ENCODE measurements at places on chromosomes 2 and 18.

DNA sequence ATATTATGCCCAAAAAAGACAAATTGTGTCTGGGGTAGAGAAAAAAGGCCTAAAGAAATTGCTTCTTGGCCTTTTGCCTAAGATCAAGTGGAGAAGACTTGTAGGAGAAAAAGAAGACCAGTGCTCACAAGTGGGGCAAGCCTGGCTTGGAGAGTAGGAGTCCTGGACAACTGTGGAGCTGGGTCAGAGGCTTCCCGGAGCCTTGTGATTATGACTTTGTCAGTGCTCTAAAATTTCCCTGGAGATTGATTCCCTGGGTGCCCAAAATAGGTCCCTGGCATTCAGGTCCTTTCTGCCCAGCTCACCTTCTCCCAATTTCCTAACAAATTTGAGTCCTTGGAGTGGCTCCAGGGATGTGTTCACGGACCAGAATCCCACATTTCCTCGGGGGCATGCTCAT, 787 bp upstream of the TRIM54 start:
- no peak for DNase-seq

DNA sequence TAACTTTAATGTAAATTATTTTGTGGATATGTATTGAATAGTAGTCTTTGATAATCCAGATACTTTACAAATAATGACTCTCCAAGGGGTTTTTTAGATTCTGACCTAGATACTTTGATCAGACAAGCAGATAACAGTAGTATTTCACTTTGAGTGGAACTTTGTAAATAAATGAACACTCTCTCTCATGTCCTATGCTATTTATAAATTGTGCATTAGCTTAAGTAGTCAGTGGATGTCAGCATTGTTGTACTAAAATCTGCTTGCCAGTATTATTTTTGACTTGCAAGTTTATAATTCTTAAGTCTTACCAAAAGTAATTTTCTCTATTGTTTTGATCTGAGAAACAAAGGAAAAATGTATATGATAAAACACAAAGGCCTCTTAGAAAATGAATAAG, 1113.1 kb upstream of the NRXN1 start:
- no peak for DNase-seq

DNA sequence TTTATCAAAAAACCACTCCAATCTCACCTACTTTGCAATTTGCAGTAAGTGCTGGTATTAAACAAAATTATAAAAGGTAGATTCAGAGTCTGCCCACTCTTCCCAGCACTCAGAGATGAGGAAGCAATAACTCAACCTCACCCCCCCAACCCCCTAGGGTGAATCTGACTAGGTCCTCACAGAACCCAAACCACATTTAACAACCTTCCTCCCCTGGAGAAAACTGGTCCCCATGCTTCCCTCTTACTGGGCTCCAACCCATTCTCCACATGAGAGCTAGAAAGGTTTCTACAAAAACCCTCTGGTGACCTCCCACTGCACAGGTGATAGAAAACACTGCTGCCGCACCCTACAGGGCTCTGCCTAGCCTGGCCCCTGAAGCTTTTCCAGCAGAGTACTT, 40.5 kb upstream of the BMP10 start:
- DNase-seq, result no peak

GRCh38 chr2:196149948-196150347, 21.4 kb downstream of the STK17B start:
- no peak for DNase-seq

DNA sequence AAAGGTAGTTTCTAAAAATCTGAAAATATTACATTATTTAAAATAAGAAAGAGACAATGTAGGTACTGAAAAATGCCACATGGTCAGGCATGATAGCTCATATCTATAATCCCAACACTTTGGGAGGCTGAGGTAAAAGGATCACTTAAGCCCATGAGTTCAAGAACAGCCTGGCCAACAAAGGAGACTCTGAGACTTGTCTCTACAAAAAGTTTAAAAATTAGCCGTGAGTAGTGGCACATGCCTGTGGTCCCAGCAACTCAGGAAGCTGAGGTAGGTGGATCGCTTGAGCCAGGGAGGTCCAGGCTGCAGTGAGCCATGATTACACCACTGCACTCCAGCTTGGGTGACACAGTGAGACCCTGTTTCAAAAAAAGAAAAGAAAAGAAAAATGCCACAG, 21.8 kb downstream of the ATAD2B start:
- no peak for DNase-seq

GRCh38 chr2:12515871-12516270, 200.9 kb upstream of the TRIB2 start:
- no peak for DNase-seq

- DNase-seq, result no peak
These were observed 309.2 kb downstream of the NRXN1 start for GRCh38 chr2:50722776-50723175.

DNA sequence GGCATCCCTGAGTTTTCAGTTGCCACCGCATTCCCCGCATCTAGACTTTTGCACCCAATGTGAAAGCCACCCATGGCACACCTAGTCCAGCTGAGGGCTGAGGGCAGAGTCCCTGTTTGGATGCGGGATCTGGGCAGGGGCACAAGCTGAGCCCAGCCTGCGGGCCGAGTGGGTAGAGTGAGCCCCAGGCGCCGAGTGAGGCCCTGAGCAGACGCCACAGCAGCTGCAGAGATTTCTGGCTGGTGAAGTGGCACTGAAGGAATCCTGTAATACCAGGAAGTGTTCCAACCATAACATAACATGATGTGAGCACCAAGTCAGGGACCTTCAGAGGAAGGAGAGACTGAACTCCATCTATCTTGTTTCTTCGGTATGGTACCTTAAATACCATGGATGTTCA, 27.7 kb upstream of the FRZB start:
- DNase-seq, result no peak

- DNase-seq, result no peak
These were observed 129.3 kb downstream of the METTL4 start for GRCh38 chr18:2442006-2442405.

DNA sequence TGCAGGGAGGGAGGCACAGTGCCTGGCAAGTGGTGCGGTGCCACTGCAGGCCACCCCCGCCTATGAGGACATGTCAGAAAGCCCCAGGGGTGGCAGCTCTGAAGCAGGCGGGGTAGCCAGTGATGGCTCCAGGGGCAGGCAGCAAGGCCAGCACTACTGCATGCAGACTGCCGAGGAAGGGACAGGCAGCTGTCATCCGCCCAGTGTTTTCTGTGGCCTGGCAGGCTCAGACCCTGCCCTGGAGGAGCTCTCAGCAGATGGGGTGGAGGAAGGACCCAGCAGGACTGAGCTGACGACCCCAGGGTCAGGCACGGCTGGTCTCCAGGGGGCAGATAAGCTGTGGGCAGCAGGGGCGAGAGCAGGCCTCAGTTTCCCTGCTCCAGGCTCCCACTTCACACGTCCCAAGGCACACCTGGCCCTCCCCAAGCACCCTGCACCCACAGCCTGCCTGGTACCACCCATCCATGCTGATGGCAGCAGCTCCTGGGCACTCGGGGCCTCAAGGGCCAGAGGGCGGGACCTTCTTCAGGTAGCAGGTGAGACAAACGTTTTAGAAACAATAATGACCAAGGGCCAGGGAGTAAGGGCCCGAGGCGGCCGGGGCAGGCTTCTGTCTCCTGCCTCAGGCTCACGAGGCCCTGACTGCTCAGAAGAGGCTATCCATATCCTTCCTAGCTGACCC, 48.5 kb downstream of the HS6ST1 start:
- no peak for DNase-seq

GRCh38 chr2:238105506-238106338, 5.6 kb downstream of the ESPNL start:
- no peak for DNase-seq

DNA sequence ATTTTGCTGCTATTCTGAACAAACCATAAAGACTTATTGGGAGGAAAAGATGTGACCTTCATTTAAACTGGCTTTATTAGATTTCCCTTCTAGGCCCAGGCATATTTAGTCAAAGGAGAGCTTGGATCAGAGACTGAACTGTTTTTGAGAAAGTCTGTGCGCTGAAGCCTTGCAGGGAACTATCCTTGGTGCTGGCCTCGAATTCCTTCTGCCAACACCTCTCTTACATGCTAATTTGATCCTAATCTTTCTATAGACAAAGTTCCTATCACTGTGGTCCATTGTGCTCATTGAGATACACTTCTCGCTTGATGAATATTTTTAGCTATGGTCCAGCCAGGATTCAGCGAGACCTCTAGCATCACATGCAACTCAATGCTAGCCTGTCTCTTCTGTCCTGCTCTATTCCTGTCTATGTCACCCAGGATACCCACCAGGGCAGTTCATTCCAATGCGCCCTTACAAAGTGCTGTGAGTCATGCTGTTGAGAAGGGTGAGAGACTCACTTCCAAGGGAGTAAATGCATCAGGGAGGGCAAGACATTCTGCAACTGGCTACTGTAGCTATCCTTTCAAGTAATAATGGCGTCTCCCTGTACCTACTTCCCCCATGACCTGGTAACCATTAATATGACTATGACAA, 356.7 kb upstream of the LYPD1 start:
- DNase-seq, result no peak

GRCh38 chr2:120867290-120868241, 131.9 kb downstream of the GLI2 start:
- no peak for DNase-seq

- DNase-seq, result no peak
These were observed 267.6 kb upstream of the THSD7B start for GRCh38 chr2:136497709-136498108.

DNA sequence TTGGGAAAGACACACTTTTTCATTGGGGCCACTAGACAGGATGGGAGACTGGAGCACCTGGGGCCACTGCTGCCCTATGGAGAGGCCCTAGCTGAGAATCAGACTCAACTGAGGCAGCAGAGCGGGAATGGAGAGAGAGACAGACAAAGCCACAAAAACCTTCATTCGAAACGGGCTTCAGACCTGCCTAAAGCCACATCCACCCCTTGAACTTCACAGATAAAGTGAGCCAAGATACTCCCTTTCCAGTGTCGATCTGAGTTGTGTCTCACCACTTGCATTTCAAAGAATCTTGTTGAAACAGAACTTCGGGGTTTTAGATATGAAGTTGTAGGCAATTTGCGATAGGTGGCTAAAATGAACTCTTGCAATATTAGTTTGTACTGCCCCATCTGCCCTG, 11.3 kb upstream of the LDLRAD4 start:
- no peak for DNase-seq

GRCh38 chr2:234949762-234950434, 1.9 kb upstream of the SH3BP4 start:
- no peak for DNase-seq

DNA sequence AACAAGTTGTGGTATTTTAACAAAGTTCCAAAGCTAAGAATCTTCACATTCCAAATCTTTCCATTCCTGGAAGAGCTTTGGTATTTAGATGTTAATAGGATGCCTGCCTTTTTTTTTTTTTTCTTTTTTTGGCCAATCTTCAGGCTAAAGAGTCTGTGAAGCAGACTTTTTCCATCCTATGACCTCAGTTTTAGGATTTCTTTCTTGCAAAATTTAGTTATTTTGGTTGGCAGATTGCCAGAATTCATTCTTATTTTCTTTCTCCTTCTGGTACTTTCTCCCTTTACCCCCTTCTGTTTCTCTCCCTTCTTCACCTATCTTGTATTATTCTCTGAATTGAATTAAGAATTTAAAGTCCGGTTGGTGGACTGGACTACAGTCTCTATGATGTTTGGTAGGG, 217.8 kb upstream of the REV1 start:
- no peak for DNase-seq

GRCh38 chr2:184611361-184612085, 13.2 kb downstream of the ZNF804A start:
- no peak for DNase-seq

GRCh38 chr18:63158676-63159291, 160.8 kb downstream of the BCL2 start:
- DNase-seq, result peak; percentile 43

DNA sequence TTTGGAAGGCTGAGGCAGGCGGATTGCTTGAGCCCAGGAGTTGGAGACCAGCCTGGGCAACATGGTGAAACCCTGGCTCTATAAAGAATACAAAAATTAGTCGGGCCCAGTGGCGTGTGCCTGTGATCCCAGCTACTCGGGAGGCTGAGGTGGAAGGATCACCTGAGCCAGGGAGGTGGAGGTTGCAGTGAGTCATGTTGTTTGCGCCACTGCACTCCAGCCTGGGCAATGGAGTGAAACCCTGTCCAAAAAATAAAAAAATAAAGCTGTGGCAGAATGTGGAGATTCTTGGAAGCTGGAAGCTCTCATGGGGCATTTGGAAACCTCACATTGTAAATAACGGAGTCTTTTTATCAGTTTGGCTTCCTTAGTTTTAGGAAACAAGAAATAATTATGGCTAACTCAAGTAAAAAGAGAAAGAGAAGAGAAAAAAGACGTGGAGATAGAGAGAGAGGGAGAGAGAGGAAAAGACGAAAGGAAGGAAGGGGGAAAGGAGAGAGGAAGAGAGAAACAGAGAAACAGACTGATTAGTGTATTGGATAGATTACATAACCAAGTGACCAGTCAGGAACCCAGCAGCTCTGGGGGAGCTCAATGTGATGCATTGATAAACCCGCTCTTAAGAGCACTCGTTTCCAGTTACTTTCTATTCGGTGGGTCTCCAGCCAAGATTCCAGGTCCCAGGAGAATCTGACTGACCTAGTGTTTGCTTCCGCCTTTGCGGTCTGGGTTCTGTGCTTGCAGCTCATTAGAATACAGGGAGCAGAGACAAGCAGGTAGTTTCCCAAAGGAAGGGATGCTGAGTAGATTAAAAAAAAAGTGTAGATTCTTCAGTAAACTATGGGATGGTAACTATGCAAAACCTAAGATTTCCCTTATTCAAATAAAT, 1.1 kb upstream of the SPAST start:
- DNase-seq, result no peak

- no peak for DNase-seq
These were observed 36.1 kb upstream of the MYO3B start for GRCh38 chr2:170141865-170142264.

- no peak for DNase-seq
These were observed 53.7 kb downstream of the CWC22 start for GRCh38 chr2:179953359-179953758.

DNA sequence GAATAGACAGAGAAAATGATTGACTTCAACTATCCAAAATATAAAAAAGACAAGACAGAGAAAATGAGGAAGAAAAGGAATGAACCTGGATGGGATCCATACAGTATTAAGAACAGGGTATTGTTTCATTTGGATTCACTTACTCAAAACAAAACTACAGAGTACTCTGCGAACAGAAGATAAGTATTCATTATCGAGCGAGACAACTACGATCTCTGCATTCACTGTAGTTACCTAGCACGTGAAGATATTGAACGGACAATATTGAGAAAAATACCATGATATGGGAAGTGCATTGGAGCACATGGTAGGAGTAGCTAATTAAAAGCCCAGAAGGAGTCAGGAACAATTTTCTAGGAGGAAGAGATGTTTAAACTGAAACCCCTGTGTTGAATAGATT, 1.0 kb upstream of the ORC2 start:
- no peak for DNase-seq

- no peak for DNase-seq
These were observed 124.6 kb downstream of the TFCP2L1 start for GRCh38 chr2:121160366-121160765.

DNA sequence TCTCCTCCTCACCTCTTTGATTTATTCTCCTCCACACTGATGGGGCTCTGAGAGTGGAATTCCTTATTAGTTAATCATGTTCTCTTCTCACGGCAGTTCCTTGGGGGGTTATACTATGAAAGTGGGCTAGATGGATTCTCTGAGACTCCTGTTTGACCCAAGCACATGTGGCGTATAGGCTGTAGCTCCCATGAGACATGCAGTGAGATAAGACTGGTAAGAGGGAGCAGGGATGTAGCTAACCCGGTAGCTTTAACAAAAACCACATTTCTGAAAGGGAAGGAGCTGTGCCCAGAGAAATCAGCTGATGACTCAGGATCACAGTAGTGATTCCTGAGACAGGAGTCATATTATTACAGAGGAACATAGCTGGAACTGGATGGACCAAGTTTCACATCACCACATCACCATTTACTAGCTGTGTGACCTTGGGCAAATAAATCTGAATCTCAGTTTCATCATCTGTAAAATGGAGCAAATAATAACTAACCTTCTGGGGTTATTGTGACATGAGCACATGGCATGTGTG, 82.9 kb downstream of the CRIM1 start:
- no peak for DNase-seq

Data from activated CD4-positive, alpha-beta T cell treated with anti-CD3 and anti-CD28 coated beads, Interleukin-2, amount 50 U/mL, for 4 hours (primary cell).